ENCODE measurements at places on chromosomes 7 and 10.

- no peak for DNase-seq
Measured at GRCh38 chr10:127275793-127276450, 79.5 kb upstream of the INSYN2A start.

- no peak for DNase-seq
Measured at GRCh38 chr7:86328801-86329433, 314.8 kb upstream of the GRM3 start.

- no peak for DNase-seq
Measured at GRCh38 chr10:89909752-89910151, 208.4 kb downstream of the KIF20B start.

GRCh38 chr7:132402096-132402495, 174.2 kb downstream of the PLXNA4 start:
- DNase-seq: no peak

DNA sequence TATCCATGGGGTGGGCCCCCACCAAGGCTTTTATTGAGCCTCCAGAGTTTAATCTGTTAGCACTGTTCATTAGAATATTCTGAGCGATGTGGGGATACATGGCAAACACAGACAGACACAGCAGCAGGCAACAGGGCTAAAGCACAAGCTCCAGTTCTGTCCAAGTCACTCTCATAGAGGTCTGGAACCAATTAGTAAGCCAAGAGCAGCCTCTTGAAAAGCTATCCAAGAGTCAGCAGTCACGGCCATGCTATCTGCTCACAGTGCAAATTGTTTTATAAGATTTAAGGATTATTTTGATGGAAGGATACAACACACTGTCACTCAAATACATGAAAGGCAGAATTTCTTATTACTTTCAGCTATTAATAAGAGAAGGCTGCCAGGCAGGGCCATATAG, 86.4 kb upstream of the DGKB start:
- no peak for DNase-seq

DNA sequence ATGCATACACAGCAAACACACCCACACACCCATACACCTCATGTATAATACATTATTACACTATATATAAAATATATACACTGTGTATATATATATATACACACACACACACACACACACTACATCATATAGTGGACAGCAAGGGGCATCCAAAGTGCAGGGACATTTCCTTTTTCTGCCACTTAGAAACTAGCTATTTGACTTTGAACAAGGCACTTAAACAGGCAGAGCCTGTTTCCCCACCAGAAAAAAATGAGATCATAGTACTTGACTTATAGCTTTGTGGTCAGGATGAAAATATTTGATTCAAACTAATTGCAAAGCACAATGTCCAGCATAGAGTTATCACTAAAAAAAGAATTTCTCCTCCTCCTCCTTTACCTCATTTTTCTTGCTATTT, 254.3 kb upstream of the NPVF start:
- DNase-seq: no peak

DNA sequence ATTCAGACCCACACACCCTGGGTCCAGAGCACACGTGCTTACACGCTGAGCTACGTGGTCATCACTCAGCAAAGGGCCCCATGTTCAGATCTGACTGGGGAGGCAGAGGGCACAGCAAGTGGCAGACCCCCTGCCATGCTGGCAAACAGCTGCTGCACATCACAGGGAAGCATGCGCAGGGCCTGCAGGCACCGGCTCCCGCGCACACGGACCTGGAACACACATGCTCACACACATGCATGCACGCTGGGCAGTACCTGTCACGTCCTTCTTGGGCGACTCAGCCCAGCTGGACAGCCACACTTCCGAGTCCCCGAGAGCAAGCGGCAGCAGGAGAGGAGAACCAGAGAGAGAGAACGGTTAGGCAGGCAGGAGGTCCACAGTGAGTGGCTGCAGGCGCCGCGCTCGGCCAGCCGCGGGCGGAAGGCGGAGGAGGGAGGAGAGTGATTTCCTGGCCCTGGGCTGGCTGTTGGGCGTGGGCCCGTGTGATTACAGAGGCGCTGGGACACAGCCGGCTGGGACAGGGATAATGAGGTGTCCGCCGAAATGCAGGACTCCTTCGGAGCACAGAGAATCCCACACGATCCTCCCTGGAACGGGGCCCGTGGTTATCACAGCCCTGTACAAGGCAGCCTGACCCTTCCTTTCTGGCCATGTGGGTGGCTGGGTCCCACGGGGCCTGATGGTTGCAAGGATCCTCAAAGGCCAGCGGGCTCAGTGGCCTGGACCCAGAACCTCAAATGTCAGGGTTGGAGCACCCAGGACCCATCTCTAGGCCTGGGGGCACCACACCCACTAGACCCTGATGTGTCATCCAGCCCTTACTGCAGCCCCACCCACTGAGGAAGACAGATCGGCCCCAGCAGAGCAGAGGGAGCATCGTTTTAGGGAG, 175.1 kb downstream of the NEURL1 start:
- DNase-seq: no peak

DNA sequence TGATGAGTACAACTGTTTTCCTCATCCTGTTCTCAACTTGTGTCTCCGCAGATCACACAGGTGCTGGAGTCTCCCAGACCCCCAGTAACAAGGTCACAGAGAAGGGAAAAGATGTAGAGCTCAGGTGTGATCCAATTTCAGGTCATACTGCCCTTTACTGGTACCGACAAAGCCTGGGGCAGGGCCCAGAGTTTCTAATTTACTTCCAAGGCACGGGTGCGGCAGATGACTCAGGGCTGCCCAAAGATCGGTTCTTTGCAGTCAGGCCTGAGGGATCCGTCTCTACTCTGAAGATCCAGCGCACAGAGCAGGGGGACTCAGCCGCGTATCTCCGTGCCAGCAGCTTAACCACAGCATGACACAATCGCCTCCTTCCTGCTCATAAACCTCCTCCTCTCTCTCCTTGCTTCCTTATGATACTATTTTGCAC, 126.7 kb upstream of the PRSS58 start:
- DNase-seq: peak; percentile 28

DNA sequence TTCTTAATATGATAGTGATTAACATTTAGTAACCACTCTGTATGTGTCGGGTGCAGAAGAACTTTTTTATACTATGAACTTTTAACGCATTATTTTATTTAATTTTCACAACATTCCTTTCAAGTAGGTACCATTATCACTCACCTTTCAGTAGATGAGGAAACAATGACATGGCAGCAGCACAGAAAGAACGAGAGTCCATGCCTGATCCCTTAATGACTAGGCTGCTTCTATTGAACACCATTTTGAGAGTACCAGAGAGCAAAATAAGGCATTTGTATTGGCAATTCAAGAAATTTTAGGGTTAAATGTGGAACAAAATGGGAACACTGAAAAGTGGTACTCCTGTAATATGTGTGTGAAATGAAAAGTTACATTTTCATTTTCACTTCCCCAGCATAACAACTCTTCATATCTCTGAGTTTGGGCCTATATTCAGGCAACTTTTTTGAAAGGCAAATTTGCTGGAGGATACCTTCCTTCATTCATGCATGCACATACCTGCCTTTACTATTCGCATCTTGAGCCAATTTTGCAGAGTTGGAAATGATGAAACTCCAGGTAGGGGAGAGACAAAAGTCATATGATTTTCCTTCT, 12.8 kb downstream of the LRRN3 start:
- DNase-seq: no peak
